ENCODE measurements at places on chromosomes 11 and 22. TPM values are rescaled to one million over a fixed set of nuclear protein-coding genes. Genes with fewer than 3 reads are reported as not detected.

The DNAJB7 gene
- total RNA-seq, result not detected

The C11orf97 gene
- total RNA-seq, result not detected

The BTBD18 gene
- not detected for total RNA-seq

The NEFH gene
- under 0.01 TPM for total RNA-seq

The SAA2 gene
- total RNA-seq, result 1.5 TPM

The KCNC1 gene
- total RNA-seq, result not detected

The BIK gene
- total RNA-seq, result under 0.01 TPM

The DGCR6 gene
- total RNA-seq, result 0.19 TPM

The CSNK2A3 gene
- 1.9 TPM for total RNA-seq
